Islet precursor cell (in vitro differentiated cells): ENCODE measurements at places on chromosomes 2 and 18.

GRCh38 chr2:127388423-127389164 lies 819 bp upstream of the MAP3K2 start:
- DNase-seq, result no peak

GRCh38 chr2:15985531-15985930 lies 45.2 kb downstream of the MYCN start:
- no peak for DNase-seq

- no peak for DNase-seq
Measured at GRCh38 chr2:49465157-49465831, 311.0 kb upstream of the FSHR start.

GRCh38 chr18:61706276-61706915 lies 186.4 kb downstream of the RNF152 start:
- DNase-seq, result no peak

DNA sequence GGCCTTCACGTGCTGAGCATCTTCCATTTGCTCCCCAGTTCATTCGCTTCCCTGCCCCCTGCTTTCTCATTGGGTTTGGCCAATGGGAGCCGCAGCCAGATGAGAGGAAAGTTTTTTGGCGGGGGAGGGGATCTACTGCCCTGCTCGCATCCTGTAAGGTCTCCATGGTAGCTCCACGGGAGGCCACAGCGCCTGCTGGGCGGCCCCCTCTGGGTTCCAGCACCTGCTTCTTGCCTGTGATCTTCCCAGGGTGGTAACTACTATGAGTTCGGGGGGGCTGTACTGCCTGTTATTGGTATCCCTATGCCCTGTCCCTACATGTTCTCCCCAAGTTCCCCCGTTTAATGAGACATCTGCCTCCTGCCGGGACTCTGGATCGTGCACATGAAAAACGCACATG lies 57.2 kb downstream of the INPP5D start:
- no peak for DNase-seq

GRCh38 chr2:238565031-238565430 lies 138.3 kb downstream of the ASB1 start:
- DNase-seq, result no peak

DNA sequence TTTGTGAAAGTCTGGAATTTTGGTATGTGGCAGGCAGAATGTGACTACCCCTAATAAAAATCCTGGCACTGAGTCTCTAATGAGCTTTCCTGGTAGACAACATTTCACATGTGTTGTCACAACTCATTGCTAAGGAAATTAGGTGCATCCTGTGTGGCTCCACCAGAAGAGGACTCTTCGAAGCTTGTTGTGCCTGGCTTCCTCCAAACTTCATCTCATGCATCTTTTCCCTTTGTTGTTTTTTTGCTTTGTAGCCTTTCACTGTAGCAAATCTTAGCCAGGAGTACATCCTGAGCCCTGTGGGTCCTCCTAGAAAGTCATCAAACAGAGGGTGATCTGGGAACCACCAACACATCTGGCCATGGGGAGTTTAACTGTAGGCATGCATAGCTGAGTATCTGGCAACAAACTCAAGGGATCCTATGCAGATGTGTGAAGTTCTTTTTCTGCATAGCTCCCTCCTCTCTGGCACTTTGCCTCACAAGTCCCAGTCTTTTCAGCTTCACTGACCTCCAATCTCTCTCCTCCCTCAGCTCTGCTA lies 42.1 kb upstream of the SERTAD2 start:
- DNase-seq, result no peak

DNA sequence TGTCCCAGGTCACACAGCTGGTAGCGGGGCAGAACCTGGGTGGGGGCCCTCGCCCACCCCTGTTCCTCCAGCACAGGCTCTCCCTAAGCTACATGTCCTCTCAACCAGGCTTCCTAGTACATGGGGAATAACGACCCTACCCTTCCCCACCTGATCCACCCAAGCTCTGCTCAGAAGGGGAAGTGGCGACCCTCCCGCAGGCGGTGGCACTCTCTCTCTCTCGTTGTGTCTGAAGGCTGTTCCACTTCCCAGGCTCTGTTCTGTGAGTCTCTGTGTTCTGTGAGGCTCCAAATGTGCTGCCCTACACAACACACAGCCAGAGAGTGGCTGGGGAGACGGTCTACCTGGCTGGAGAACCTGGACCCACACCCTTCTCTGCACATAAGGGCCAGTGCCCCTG lies 135.8 kb downstream of the COPS8 start:
- no peak for DNase-seq

GRCh38 chr2:159030674-159031380 lies 62.4 kb downstream of the TANC1 start:
- peak; percentile 98 for DNase-seq

GRCh38 chr2:50651676-50652075 lies 380.3 kb downstream of the NRXN1 start:
- no peak for DNase-seq

DNA sequence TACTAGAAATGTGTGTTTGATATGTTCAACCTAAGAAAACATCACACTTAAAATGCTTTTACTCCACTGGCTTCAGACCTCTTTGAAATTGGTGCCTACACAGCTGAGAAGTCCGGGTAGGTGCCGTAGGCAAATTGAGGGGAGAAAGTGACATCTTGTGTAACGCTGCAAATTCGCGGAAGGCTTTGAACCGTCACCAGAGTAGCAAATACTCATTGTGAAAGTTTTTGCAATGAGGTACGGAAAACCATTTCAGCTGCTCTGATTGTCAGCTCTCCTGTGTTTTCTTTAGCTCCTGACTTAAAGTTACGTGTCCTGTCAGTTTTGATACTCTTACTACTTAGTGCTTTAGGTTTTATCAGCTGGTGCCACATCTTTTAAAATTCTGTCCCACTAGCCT lies 224.5 kb downstream of the FAM210A start:
- no peak for DNase-seq

- DNase-seq, result no peak
Measured at GRCh38 chr2:29504746-29505145, 389.5 kb downstream of the CLIP4 start.

DNA sequence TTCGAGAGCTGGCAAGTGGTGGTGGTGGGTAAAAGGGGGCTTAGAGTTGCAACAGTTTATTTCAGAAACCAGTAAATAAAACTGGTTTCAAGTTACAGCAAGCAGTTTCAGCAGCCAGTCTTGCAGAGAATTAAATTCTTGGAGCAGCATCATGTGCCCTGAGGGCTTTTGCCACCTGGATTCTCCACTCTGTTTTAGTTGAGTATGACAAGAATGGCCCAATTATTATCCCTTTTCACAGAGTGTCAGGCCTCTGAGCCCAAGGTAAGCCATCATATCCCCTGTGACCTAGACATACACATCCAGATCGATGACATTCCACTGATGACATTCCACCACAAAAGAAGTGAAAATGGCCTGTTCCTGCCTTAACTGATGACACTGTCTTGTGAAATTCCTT lies 72.8 kb upstream of the FANCL start:
- DNase-seq, result peak; percentile 81

DNA sequence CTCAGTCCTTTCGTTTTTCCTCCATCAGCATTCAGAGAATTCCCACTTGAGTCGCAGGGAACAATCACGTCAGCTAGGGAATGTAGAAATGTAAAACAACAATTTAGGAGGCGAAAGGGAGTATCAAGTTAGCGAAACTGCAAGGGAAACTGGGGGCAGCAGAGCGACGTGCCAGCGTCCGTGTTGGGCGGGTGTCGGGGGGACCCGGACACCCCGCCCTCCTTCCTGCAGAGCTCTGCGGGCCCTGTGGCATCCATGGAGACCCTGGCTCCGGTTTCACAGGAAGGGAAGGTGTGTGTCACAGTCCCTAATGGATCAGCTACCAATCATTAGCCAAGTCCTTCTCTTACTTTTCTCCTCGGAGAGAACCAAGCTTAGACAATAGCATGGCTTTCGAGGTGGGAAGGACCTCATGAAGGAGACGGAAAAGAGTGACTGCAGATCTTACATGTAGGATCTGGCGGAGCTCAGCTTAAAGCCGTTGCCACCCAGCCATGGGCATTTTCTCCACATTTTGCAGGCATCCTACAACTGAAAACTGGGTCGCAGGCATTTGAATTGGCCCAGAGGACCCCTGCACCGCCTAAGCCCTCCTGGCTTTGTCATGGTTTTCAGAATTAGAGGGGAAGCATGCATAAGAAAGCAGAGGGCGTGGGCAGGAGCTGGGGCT lies 33.7 kb downstream of the SOX11 start:
- peak; percentile 74 for DNase-seq

DNA sequence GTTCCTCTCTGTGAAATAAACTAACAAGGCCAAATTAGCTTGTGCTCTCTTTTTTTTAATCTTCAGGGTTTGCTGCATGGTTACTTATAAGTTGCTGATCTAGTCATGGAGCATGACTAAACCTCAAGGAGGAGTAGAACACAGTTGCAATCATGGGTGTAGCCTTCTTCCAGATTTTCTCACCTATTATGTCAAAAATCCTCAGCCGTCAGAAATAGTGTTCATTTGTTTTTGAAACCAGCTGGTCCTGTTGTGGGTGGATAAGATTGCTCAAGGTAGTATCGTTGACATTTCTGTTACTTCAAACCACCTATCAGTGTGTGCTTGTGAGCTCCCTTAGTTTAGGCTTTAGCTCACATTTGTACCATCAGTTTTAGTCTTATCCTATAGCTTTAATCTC lies 11.2 kb downstream of the RELCH start:
- no peak for DNase-seq

GRCh38 chr18:37307181-37307580 lies 258.4 kb downstream of the CELF4 start:
- no peak for DNase-seq

DNA sequence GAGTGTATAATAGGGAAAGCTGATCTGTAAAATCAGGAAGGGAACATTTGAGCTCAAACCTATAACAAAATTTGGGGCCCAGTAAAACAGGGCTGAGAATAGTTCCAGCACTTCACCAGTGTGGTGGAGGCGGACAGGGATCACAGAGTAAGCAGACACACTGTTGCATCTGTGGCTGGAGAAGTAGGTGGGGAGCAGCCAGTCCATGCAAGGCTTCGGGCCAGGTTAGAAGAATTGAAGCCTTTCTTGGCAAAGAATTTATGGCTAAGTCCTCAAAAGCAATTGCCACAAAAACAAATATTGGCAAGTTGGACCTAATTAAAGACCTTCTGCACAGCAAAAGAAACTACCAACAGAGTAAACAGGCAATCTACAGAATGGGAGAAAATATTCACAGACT lies 93.8 kb upstream of the ZBTB14 start:
- DNase-seq, result no peak

- peak; percentile 97 for DNase-seq
Measured at GRCh38 chr18:6729247-6730091, at the start of gene ARHGAP28. TSS of gene ARHGAP28 (plus strand) at chr18:6729716. CDS start at chr18:6729822, 106 bp downstream.

GRCh38 chr2:63060472-63060991 lies 9.9 kb downstream of the OTX1 start:
- DNase-seq, result no peak

DNA sequence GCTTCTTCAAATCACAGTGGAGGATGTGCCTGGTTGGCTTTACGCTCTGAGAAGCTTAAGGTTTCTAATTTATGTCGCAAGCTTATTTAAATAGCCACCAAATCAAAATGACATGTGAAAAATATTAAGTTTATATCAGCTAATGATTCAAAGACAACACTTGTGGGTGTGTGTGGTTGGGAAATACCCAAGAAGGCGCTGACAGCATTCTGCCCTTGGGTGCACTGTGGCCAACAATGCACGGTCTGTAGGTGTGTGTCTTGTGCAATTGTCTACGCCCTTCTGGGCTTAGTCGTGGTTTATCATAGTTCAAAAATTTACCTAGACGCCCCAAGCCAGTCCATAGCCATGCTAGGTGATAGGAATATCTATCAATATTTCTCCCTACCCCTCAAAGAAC lies 60.9 kb downstream of the KCTD1 start:
- DNase-seq, result no peak

GRCh38 chr18:61851940-61852451 lies 40.8 kb downstream of the RNF152 start:
- DNase-seq, result no peak

GRCh38 chr2:174246944-174247381 lies 1.4 kb downstream of the OLA1 start:
- DNase-seq, result no peak

DNA sequence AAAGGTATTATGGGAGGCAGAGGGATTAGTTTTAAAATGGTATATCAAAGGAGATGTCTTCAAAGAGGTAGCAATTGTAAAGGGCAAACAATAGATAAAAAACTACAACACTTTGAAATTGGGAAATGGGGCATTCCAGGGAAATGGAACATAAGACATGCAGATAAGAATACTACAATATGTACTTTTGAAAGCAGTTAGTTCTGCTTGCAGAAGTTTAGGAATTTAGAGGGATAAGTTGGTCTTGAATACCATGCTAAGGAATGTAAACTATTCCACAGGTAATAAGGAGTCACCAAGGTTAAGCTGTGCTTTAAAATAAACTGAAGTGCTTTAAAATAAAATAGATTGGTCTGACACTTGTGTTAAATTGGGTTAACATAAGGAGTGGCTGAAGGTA lies 571.7 kb upstream of the ACVR2A start:
- no peak for DNase-seq

DNA sequence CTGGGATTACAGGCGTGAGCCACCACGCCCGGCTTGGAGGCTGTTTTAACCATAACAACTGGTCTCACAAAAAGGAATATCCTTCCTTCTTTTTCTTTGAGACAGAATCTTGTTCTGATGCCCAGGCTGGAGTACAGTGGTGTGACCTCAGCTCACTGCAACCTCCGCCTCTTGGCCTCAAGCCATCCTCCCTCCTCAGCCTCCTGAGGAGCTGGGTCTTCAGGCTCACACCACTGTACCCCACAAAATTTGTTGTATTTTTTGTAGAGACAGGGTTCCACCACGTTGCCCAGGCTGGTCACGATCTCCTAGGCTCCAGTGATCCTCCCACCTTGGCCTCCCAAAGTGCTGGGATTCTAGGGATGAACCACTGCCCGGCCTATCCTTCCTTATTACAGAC lies 21.7 kb downstream of the CTIF start:
- no peak for DNase-seq

DNA sequence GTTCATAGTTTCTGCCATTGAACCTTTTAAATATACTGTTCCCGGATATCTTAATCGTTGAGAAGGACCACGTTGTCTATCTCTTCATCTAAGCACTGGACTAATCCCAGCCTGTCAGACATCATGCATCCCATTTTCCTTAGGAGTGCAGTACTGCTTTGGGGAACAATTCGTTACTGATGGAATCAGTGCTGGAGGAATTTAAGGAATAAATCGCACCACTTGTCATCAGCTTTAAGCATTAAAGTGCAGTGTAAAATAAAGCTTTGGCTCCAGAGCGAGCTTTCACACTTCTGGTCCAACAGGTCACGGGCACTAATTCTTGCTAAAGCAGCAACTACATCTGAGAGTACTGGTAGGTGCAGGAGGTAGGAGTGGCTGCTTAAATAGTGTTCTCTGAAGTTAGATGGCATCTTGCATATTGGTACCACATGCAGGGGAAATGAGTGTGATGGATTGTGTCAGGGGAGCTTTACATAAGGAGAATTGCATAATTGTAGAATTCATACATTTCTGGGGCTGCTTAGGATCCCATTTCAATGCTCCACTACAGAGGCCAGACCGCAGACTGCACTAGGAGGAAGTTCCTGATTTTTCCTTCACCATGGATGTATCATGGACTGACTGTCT lies 105.7 kb upstream of the RASGRP3 start:
- DNase-seq, result no peak
